ENCODE measurements at places on chromosomes 3 and 15. TPM values are rescaled to one million over a fixed set of nuclear protein-coding genes. Genes with fewer than 3 reads are reported as not detected.

The HEMK1 gene
- total RNA-seq = 15.1 TPM

The ZXDC gene
- total RNA-seq = 31.4 TPM

The MME gene
- total RNA-seq = 9.0 TPM

The BTLA gene
- total RNA-seq = not detected

The KBTBD13 gene
- not detected for total RNA-seq

The CCR1 gene
- not detected for total RNA-seq

Data from mesangial cell (primary cell).